SIG-M5 (cell line): ENCODE measurements at places on chromosomes 6 and 20.

DNA sequence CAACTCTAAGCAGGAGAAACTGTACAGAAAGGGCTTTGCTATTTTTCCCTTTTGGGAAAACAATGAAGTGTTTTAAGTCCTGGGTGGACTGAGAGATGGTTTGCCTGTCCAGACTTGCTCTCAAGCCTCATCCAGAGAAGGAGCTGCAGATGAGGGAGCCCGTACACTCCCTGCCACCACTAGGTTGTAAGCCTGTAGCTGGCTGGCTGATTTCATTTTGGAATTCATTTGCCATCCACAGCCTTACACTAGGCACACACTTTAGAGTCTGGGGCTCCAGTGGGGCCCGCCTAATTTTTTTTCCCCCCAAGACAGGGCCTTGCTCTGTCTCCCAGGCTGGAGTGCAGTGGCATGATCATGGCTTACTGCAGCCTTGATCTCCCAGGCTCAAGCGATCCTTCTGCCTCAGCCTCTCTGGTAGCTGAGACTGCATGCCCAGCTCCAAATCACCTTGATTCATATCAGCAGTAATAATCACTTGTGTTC is 28.4 kb downstream of the POFUT1 start:
- no peak for DNase-seq

DNA sequence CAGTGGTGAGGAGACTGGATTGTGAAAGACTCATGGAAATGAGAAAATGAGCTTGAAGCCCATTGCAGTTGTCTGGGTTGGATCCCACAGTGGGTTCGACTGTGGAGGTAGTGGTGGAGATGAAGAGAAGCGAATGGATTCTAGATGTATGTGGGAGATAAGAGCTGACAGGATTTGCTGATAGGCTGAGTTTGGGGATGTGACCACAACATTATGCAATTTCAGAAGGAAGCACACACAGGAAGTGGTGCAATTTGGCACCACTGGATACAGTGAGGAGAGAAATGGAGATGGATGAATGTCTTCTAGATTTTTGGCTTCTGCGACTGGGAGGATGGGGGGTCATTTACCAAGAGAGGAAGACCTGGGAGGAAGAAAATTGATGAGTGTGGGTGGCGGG is 64.4 kb upstream of the MAFB start:
- DNase-seq: no peak

- DNase-seq: no peak
Observed at GRCh38 chr6:91420243-91420642, 833.4 kb upstream of the MAP3K7 start.

DNA sequence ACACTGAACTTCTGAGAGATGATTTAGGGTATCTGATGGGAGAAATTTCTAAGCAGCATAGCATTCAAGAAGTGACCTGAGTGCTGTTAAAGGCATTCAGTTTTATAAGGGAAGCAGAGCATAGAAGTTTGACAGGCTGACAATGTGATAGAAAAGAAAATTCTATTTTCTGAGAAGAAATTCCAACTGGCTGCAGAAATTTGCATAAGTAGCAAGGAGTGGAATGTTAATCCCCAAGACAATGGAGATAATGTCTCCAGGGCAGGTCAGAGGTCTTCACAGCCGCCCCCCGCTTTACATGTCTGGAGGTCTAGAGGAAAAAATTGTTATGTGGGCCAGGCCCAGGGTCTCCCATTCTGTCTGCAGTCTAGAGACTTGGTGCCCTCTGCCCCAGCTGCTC is 1361.8 kb upstream of the EYS start:
- no peak for DNase-seq

GRCh38 chr6:56787209-56787608 is 144.5 kb upstream of the DST start:
- DNase-seq: no peak

- DNase-seq: no peak
Observed at GRCh38 chr6:104789770-104790190, 69.9 kb downstream of the HACE1 start.

DNA sequence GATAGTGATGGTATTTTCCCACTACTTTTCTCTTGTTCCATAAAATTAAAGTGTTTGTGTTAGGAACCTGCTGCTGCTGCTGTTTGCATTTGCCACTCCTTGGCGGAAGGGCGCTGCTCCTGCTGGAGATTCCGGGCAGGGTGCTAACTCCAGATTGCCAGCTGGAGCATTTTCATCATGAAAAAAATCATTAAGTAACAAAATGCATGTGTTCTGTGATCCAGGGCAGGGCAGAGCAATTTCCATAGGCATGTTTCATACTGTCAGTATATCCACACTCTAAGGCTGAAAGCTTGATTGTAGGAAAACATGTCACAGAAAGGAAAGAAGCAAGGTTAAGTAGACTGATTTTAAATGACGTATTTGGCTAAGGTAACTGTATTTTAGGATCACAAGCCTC is 24.0 kb downstream of the PBOV1 start:
- no peak for DNase-seq

DNA sequence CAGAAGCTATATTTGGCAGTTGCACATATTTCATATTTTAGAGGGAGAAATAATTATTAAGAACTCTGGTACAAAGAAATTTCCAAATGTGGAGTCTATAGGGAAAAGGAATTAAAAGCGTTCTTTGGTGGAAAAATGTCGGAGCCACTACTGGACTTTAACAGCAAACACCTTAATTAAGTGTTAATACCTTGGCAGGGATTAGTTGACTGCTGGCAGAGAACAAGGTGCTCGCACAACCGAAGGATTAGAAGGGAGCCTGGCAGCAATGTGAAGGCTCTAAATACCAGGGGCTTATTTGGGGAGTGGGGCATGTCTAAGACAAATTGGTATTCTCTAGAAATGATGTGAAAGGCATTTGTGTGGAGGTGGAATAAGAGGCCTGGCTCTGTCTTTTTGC is 98.9 kb downstream of the PAK5 start:
- DNase-seq: no peak

- DNase-seq: no peak
Observed at GRCh38 chr20:6595704-6596103, 171.8 kb upstream of the BMP2 start.

- DNase-seq: no peak
Observed at GRCh38 chr20:64131406-64131805, 24.0 kb upstream of the NPBWR2 start.

GRCh38 chr6:84854811-84855400 is 90.5 kb upstream of the TBX18 start:
- DNase-seq: no peak

DNA sequence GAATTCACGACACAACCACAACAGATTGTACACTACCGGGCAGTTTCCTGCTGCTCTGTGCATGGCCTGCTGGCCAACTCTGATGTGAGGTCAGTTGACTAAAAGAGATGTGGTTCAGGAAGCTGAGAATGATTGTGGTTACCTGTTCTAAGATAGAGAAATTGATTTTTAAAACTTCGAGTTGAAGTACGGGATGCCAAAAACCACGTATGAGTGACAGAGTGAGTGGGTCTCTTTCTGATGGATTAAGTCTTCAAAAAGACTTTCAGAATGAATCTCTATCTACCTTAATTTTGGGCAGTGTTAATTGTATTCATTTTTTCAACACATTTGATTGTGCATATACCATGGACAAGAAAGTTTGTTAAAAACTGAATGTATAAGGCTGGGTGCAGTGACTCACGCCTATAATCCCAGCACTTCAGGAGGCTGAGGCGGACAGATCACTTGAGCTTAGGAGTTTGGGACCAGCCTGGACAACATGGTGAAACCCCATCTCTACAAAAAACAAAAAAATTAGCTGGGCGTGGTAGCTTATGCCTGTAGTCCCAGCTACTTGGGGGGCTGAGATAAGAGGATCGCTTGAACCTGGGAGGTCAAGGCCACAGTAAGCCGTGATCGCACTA is 121.2 kb downstream of the SGK1 start:
- DNase-seq: no peak

- DNase-seq: no peak
Observed at GRCh38 chr6:84811351-84811750, 47.0 kb upstream of the TBX18 start.

DNA sequence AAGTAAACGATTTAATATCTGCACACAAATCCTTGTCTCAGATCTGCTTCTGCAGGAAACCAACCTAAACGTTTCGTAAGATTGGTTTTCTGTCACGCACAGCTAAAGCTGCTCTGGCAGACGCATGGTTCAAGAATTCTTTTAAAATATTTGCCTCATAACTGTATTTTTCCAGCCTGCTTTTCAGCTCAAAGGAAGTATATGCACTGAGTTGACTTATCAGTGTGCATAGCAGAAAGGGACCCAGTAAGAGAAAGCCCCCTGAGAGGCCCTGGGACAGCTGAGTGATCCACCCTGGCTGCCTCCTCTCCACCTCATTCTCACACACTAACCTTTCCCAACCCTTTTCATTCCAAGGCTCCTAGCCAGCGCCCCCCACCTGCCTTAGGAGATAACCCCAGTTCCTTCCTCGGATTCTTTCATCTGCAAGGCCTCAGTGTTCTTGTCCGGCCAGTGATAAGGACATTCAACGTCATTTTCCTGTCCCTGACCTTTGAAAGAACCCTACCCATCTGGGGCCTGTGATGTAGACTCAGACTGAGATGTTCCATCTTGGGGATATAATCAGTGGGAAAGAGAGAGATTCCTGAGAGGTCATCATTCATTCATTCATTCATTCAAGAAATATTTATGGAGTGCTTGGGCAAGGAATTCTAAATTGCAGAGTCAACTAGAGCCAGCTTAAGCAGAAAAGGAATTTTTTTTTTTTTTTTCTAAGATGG is 22.4 kb upstream of the SLC9A8 start:
- no peak for DNase-seq

DNA sequence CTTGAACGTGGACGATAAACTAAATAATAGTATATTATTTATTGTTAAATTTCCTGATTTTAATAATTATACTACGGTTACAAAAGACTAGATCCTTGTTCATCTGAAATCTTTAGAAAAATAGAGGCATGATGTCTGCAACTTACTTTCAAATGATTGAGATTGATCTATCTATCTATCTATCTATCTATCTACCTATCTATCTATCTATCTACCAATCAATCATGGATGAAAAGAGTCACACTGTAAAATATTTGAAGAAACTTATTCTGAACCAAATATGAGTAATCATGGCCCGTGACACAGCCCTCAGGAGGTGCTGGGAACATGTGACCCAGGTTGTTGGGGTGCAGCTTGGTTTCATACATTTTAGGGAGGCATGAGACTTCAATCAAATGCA is 11.7 kb upstream of the BLCAP start:
- DNase-seq: no peak

DNA sequence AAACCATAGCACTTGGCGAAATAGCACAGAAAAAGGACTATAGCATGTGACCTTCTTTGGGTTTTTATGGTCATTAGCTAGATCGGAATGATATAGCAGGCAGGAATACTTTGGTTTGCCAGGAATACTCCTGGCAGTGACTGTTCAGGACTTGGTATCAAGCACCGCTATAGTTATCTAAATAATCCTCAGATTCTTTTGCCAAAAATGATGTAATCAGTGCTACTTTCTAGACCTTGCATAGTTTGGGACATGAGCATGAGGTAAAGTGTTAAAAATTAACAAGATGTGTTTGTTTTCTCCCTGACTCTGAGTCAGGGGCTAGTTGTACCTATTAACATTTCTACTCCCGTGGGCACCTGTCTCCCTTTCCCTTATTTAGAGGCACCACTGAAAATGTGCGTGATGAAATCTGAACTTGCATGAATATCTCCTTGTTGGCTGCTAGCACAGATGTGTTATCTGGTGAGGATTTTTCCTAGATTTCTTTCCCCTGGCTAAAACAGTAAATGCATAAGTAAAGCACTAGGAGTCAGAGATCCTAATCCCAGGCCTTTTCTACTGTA is 511.0 kb downstream of the CDKAL1 start:
- no peak for DNase-seq

- no peak for DNase-seq
Observed at GRCh38 chr20:13041574-13042457, 33.0 kb downstream of the SPTLC3 start.

DNA sequence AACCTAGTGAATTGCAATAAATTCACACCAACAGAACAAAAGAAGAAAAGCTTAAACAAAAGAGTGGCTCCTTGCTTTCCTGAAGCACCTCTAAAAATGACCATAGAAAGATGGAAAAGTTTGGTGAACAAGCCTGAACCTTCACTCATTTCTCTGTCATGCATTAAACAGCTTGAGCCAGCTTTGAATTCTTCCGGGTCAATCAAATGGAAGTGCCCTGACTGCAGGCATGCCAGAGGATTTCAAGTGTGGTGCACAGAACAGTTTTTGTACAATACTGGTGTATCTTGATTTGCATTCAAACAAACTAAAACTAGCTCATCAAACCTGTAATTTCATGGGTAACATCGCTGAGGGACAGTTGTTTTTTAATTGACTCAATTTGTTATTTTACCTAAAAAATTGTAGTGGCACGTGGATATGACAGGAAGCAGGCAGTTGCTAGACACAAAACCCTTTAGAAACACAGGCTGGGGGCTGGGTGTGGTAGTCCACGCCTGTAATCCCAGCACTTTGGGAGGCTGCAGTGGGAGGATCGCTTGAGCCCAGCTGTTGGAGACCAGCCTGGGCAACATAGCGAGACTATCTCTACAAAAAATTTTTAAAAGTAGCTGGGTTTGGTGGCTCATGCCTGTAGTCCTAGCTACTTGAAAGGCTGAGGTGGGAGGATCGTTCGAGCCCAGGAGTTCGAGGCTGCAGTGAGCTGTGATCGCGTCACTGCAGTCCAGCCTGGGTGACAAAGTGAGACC is 9.1 kb downstream of the CASS4 start:
- DNase-seq: no peak

DNA sequence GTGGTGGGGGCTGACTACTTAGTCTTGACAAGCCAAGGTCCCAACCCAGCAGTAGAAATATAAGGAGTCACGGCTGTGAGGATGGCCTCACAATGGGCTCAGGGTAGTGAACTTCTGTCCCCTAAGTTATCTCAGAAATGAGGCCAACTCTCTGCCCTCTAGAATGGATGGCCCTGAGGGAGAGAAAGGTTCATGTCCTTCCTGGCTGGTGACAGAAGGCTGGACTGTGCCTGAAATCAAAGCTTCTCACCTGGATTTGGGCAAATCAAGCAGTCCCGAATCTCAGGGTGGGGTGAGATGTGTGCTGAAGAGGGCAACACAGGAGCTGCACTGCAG is 12.7 kb downstream of the RRP36 start:
- DNase-seq: no peak

DNA sequence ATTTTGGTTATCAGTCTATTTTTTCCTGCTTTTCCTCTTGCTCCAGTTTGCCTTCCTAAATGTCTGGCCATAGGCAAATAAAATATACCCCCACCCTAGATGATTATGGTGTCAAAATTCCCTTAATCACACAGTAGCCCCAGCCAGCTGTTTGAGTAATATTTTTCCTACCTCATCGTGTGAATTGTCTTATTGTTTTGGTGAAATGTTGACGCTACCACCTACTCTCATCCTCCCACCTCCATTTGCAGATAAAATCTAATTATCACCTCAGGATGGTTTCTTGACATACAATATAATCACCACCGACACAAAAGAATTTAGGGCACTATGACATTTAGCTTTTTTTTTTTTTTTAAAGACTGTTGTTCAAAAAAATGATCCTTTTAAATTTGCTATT is 44.1 kb upstream of the FUCA2 start:
- no peak for DNase-seq

- DNase-seq: no peak
Observed at GRCh38 chr6:160248538-160248937, 10.1 kb downstream of the SLC22A2 start.
